ENCODE measurements at places on chromosomes 11 and 22. TPM values are rescaled to one million over a fixed set of nuclear protein-coding genes. Genes with fewer than 3 reads are reported as not detected.

GRCh38 chr11:10601837-10602236, 33.4 kb upstream of the LYVE1 start:
- H3K27me3 ChIP-seq, result no peaks in the 10 kb centered on the region
- H3K4me3 ChIP-seq, result no peak overlapping the region
- no peak for DNase-seq
- no peaks in the 10 kb centered on the region for H3K4me1 ChIP-seq

DNA sequence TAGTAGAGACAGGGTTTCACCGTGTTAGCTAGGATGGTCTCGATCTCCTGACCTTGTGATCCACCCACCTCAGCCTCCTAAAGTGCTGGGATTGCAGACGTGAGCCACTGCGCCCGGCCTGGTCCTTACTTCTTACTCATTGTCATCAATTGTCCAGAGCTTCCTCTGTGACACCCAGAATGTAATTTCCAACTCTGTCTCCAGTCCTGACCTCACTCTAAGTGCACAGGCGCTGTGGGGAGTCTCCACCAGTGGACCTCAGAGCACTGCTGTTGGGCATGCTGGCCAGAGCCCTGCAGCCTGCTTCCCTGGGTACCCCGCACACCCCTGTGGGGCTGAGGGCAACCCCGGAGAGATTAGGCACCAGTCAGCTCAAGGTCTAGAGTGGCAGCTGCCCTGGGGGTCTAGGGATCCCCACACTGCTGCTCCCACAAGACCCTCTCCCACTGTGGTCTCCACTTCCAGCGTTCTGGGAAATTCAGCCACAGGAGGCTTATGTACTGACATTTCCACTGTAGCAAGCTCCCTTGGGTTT, 1140.3 kb downstream of the TBC1D22A start:
- no peak overlapping the region for H3K4me3 ChIP-seq
- H3K27ac ChIP-seq, result no peak overlapping the region
- peaks cover 5% of the 10 kb centered on the region for H3K27me3 ChIP-seq
- no peaks in the 10 kb centered on the region for H3K4me1 ChIP-seq

- H3K36me3 ChIP-seq, result no peaks in the 10 kb centered on the region
- H3K27ac ChIP-seq, result no peak overlapping the region
- H3K27me3 ChIP-seq, result no peaks in the 10 kb centered on the region
- DNase-seq, result no peak
- no peaks in the 10 kb centered on the region for H3K4me1 ChIP-seq
- H3K4me3 ChIP-seq, result no peak overlapping the region
Measured at GRCh38 chr11:14273895-14274294, 85.1 kb downstream of the RRAS2 start.

The NDUFC2 gene
- total RNA-seq, result 137 TPM

- peak overlapping the region; percentile 66 for H3K27ac ChIP-seq
- no peak overlapping the region for H3K4me3 ChIP-seq
- peaks cover 6% of the 10 kb centered on the region for H3K36me3 ChIP-seq
- H3K4me1 ChIP-seq, result no peaks in the 10 kb centered on the region
- no peaks in the 10 kb centered on the region for H3K27me3 ChIP-seq
Measured at GRCh38 chr22:17830043-17830961, 56.0 kb upstream of the BID start.

The FGF4 gene
- total RNA-seq, result not detected

All from right lobe of liver (tissue), 6 donors.